ENCODE measurements at places on chromosomes 12 and 14.

DNA sequence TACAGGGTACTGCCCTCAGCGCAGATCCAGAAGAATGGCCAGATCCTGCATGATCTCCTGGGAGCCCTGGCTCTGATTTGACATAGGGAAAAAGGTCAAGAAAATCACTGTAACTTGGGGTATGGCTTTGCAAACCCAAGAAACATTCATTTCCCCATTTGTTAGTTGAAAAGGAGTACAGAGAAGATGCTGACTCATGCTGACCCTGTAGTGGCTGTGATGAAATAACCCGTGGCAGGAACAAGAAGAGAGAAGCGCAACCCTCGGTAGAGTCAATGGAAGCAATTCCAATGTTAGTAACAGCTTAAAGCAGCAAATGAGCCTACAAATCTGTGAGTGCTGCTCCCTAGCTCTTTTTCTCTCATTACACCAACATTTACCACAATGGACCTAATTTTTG lies 281.6 kb upstream of the NPAS3 start:
- H3K4me1 ChIP-seq, result no peaks in the 10 kb centered on the region
- H3K27ac ChIP-seq, result no peak overlapping the region
- H3K36me3 ChIP-seq, result no peaks in the 10 kb centered on the region
- no peak for DNase-seq
- no peak overlapping the region for H3K4me3 ChIP-seq

GRCh38 chr14:67697006-67697405 lies 1.4 kb upstream of the RDH11 start:
- H3K4me3 ChIP-seq, result no peak overlapping the region
- peaks cover 5% of the 10 kb centered on the region for H3K36me3 ChIP-seq
- no peaks in the 10 kb centered on the region for H3K27me3 ChIP-seq
- peaks cover 3% of the 10 kb centered on the region for H3K4me1 ChIP-seq
- no peak for DNase-seq
- H3K27ac ChIP-seq, result no peak overlapping the region

- no peak overlapping the region for H3K27ac ChIP-seq
- no peak for DNase-seq
- H3K4me1 ChIP-seq, result no peaks in the 10 kb centered on the region
- no peaks in the 10 kb centered on the region for H3K27me3 ChIP-seq
- no peak overlapping the region for H3K4me3 ChIP-seq
These were observed 35.3 kb downstream of the KDM2B start for GRCh38 chr12:121545480-121545879.

DNA sequence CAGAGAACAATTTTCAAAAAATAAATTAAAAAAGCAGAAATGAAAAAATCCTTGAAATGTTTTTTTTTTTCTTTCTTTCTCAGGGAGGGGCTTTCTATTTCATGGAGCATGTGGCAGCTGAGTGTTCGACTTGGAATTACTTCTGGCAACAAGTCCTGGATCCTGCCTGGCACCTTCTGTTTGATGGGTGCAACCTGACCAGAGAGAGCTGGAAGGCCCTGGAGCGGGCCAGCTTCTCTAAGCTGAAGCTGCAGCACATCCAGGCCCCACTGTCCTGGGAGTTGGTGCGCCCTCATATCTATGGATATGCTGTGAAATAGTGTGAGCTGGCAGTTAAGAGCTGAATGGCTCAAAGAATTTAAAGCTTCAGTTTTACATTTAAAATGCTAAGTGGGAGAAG lies 22.5 kb upstream of the HIGD1C start:
- H3K27ac ChIP-seq, result no peak overlapping the region
- H3K36me3 ChIP-seq, result no peaks in the 10 kb centered on the region
- H3K4me3 ChIP-seq, result no peak overlapping the region
- no peak for DNase-seq
- H3K4me1 ChIP-seq, result no peaks in the 10 kb centered on the region

GRCh38 chr12:101671157-101671791 lies 26.2 kb upstream of the CHPT1 start:
- no peaks in the 10 kb centered on the region for H3K36me3 ChIP-seq
- no peaks in the 10 kb centered on the region for H3K4me1 ChIP-seq
- H3K27me3 ChIP-seq, result no peaks in the 10 kb centered on the region
- no peak overlapping the region for H3K27ac ChIP-seq
- H3K4me3 ChIP-seq, result peak overlapping the region; percentile 2
- no peak for DNase-seq

DNA sequence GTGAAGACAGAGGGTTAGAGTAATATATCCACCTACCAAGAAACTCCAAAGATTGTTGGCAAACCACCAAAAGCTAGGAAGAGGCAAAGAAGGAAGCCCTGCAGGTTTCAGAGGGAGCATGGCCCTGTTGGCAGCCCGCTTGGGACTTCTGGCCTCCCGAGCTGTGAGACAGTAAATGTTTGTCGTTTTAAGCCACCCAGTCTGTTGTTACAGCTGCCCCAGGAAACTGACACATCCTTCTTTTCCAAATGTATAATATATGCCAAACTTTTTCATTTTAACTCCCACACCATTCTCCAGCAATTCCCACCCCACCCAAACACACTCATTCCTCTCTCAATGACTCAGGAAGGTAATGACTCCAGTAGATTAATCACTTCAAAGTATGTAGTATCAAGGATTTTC lies 74.0 kb downstream of the RPS29 start:
- H3K27ac ChIP-seq, result no peak overlapping the region
- H3K4me3 ChIP-seq, result no peak overlapping the region
- no peaks in the 10 kb centered on the region for H3K36me3 ChIP-seq
- DNase-seq, result no peak
- no peaks in the 10 kb centered on the region for H3K4me1 ChIP-seq
- H3K27me3 ChIP-seq, result no peaks in the 10 kb centered on the region

DNA sequence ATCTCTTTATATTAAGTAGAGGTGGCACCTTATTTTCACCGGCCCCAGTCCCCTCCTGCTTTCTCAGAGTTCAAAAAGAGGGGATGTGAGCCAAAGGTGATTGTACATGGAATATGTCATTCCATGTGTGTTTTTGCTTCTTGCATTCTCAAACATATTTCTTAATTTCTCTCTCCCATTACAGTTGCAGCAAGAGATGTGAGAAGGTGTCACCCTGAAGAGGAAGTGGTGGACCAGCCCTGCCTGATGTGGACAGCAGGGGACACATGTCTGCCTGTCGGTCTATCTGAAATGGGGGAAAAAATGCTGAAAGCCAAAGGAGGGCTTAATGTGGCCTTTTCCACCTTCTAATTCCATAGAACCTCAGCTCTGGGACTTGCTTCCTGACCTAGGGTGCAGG lies 1.9 kb upstream of the FOXN3 start:
- H3K27me3 ChIP-seq, result no peaks in the 10 kb centered on the region
- H3K27ac ChIP-seq, result no peak overlapping the region
- H3K36me3 ChIP-seq, result no peaks in the 10 kb centered on the region
- DNase-seq, result no peak

DNA sequence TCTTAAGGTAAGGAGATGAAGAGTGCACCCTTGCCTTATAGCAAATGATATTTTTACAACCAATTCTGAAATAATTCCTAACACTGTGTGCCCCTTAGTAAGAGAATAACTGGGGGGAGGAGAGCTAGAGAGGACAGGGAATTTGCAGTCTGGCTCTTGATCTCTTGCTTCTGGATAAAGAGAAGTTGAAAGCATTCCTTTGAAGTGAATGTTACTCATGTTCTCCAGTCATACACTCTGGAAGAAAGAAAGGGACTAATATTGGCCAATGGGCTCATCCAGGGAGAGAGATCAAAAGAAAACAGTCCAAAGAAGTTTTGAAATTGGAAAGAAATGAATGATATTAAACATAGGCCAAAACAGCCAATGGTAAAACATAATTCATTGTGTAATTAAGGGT lies 25.3 kb downstream of the C12orf75 start:
- H3K27ac ChIP-seq, result no peak overlapping the region
- no peak overlapping the region for H3K4me3 ChIP-seq
- no peaks in the 10 kb centered on the region for H3K4me1 ChIP-seq
- H3K27me3 ChIP-seq, result no peaks in the 10 kb centered on the region
- H3K36me3 ChIP-seq, result no peaks in the 10 kb centered on the region

Measured in effector memory CD4-positive, alpha-beta T cell (primary cell).